ENCODE measurements at places on chromosomes 12 and 14. TPM values are rescaled to one million over a fixed set of nuclear protein-coding genes. Genes with fewer than 3 reads are reported as not detected.

Gene ANKS1B
- polyA plus RNA-seq = 23.7 TPM

Gene NEUROD4
- not detected for polyA plus RNA-seq

Gene TPPP2
- 0.39 TPM for polyA plus RNA-seq

Gene ARHGDIB
- polyA plus RNA-seq = 66.1 TPM

Gene TAS2R42
- polyA plus RNA-seq = not detected

Gene FGD4
- 24.6 TPM for polyA plus RNA-seq

Gene FAIM2
- polyA plus RNA-seq = 0.57 TPM

Gene C14orf132
- 27.5 TPM for polyA plus RNA-seq

Gene CARMIL3
- 1.7 TPM for polyA plus RNA-seq

Gene ADAM21
- polyA plus RNA-seq = 0.50 TPM

Gene KRT72
- 0.09 TPM for polyA plus RNA-seq

Gene CD4
- 108 TPM for polyA plus RNA-seq

Gene CLEC6A
- not detected for polyA plus RNA-seq

Gene FAM186B
- polyA plus RNA-seq = 1.3 TPM

Gene ALDH1L2
- 3.6 TPM for polyA plus RNA-seq

Gene SSTR1
- 1.0 TPM for polyA plus RNA-seq

Gene DLK1
- 4.0 TPM for polyA plus RNA-seq

Gene CSRNP2
- 36.2 TPM for polyA plus RNA-seq

Gene FOXG1
- polyA plus RNA-seq = 0.12 TPM

Gene RPS6KA5
- polyA plus RNA-seq = 8.8 TPM

Gene CHGA
- polyA plus RNA-seq = 3.4 TPM

Gene AQP2
- 0.16 TPM for polyA plus RNA-seq

Gene MYH6
- 0.18 TPM for polyA plus RNA-seq

Gene NRXN3
- 1.4 TPM for polyA plus RNA-seq

Gene FGF23
- polyA plus RNA-seq = 0.04 TPM

Gene CCDC184
- 0.06 TPM for polyA plus RNA-seq

Gene SYT1
- 6.4 TPM for polyA plus RNA-seq

Gene PLXNC1
- polyA plus RNA-seq = 8.1 TPM

Gene PNN
- 216 TPM for polyA plus RNA-seq

Gene CD163
- 14.0 TPM for polyA plus RNA-seq

Gene NKX2-1
- polyA plus RNA-seq = 116 TPM

Gene MED6
- 38.7 TPM for polyA plus RNA-seq

Gene HOXC12
- not detected for polyA plus RNA-seq

Gene PTCSC3
- 1.5 TPM for polyA plus RNA-seq

Gene CMA1
- polyA plus RNA-seq = not detected

Gene GPR65
- 0.78 TPM for polyA plus RNA-seq

Gene OR6C76
- not detected for polyA plus RNA-seq

Gene ADAMTS20
- 0.07 TPM for polyA plus RNA-seq

Gene PPP1R1A
- 2.6 TPM for polyA plus RNA-seq

Gene KERA
- 1.4 TPM for polyA plus RNA-seq

Gene ADCY6
- 57.1 TPM for polyA plus RNA-seq

Data from right lung (tissue), 10 donors.